ENCODE measurements at places on chromosomes 2 and 18.

GRCh38 chr2:192140236-192140839, 54.4 kb downstream of the TMEFF2 start:
- DNase-seq, result no peak

- DNase-seq, result no peak
Observed at GRCh38 chr2:162989507-162989906, 150.9 kb upstream of the KCNH7 start.

DNA sequence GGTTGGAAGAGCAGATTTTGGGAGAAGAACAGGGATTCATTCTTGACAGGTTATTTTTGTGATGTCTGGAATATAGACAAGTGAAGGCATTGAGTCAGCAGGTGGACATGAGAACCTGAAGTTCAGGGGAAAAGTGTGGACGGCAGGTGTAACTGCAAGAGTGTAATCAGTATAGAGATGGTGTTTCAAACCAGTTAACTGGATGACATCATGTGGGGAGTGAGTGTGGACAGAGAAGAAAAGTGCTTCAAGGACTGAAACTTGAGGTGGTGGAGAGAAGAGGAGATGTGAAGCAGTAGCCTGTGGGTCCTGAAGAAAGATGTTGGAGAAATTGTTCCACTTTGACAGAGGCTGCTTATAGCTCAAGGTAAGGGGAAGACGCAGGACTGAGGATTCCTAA, 7.1 kb downstream of the IL1RL1 start:
- DNase-seq, result no peak

GRCh38 chr18:58464104-58464625, 164.7 kb downstream of the ALPK2 start:
- DNase-seq, result no peak

DNA sequence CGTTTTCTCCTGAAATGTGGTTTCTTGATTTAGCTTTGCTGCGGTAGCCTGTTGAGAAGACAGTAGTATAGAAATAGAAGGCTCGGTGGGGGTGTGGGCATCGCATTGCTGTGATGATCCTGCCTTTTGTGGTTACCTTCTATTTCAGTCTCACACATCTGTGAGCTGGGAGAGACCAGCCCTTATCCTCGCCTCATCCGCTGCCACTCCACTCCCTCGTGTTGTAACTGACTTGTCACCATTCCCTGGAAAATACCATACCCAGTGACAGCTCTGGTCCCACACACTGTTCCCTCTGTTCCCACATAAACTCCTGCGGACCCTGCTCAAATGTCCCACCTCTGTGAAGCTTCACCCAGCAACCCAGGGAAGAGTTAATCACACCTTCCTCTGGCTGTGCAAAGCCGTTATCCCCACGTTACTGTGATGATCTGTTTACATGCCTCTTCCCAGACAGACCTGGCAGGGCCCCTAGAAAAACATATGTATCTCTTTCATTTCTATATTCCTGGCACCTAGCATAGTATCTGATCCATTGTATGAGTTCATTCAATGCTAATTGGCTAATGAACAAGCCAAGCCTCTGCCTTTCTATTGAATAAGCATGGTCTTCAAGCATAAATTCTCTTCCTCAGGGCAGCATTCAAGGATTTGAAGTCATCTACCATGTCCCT, 114.6 kb downstream of the MAPK4 start:
- no peak for DNase-seq

DNA sequence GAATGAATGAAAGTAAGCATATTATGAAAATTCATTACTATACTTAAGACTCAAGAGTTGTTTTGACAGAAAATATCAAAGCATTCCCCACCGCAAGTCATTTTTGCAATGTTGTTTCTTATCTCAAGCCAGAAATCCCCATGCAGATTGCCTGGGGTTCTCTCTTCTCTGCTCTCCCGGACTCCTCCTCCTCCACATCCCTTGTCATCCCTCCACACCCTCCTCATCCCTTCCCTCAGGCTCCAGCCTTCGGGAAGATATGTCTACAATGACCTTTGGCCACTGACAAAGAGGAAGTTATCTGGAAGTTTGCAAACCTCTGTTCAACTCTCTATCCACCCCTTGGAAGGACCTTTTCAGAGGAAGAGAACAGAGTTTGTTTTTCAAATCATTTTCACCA, 11.9 kb downstream of the TFCP2L1 start:
- no peak for DNase-seq

DNA sequence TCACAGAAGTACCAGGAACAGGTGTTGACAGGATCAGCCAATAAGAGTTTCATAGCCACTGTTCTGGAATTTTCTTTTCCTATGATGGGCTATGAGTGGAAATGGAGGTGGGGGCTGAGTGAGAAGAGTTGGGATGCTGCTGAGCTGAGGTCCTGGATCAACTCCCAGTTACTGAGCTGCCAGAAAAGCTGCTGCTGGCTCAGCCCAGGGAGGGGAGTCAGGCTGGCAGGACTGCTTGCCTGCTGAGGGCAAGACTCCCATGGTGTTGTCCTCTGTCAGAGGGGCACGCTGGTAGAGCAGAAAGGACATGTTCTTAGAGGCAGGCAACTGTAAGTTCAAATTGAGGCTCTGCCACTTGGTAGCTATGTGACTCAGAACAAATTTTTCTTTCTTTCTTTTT, 11.8 kb downstream of the TPGS2 start:
- DNase-seq, result no peak
